ENCODE measurements at places on chromosomes 6 and 20.

GRCh38 chr20:43893930-43894329 is 20.7 kb upstream of the TOX2 start:
- ATAC-seq: no peak

- no peak for ATAC-seq
These were observed 69.6 kb upstream of the VSTM2L start for GRCh38 chr20:37833221-37833896.

DNA sequence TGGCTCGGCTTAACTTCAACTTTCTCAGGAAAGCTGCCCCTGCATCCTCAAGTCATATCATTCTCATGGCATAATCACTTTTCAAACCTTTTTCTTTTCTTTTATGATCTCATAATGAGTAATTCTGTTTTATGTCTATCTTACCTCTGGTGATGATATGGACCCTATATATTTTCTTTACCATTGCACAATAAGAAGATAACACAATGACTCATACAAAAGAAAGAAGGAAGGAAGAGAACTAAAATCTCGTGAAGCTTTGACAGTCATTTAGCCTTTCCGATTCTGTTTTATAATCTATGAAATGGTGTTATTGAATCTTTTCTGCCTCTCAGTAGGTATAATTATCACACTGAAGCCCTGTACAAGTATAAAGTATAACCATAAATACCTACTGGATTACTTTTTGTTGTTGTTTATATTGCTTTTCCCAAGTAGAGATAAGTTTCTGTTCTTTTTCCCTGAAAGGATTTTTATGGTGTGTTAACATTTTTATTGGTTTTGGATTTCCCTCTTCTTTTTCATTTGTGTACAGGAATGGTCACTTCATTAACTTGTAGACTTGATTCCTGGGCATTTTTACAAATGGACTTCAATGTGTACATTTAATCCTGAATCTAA is 300.9 kb downstream of the LAMA2 start:
- no peak for ATAC-seq

DNA sequence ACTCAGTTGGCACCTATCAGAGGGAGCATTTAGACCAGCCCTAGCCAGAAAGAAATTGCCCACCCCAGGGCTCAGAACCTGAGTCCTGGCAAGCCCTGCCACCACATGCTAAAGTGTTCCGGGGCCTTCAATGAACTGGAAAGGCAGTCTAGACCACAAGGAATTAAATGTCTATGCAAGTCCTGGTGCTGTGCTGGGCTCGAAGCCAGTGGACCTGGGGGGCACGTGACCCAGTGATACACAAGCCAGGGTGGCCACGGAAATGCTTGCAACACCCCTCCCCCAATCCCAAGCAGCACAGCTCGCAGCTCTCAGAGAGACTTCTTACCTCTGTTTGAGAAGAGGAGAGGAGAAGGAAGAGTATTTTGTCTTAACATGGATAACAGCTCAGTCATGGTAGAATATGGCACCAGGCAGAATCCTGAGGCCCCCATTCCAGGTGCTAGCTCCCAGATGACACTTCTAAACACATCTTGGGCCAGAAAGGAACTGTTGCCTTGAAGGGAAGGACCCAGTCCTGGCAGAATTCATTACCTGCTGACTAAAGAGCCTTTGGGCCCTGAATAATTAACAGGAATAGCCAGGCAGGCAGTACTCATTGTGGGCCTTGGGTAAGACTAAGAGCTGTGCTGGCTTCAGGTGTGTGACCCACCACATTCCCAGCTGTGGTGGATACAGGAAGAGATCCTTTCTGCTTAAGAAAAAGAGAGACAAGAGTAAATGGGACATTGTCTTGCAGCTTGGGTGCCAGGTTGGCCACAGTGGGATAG is 111.3 kb downstream of the BTBD9 start:
- ATAC-seq: no peak

DNA sequence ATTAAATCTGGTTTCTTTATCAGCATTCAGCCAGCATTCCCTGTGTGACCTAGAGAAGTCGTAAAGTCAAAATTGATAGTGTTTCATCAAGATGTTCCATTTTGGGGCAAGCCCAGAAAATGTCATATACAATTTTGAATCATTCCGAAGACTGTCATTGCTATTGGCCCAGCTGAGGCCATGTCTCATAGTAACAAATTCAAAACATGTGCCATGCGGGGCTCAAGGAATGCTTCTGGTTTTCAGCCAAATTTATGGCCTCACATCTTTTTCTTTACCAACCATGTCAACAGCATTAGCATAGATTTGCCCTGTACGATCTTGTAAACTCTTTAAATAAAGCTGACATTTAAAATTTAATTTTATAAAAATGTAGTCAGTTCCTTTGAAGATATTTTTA is 314.7 kb downstream of the PAX1 start:
- ATAC-seq: no peak

DNA sequence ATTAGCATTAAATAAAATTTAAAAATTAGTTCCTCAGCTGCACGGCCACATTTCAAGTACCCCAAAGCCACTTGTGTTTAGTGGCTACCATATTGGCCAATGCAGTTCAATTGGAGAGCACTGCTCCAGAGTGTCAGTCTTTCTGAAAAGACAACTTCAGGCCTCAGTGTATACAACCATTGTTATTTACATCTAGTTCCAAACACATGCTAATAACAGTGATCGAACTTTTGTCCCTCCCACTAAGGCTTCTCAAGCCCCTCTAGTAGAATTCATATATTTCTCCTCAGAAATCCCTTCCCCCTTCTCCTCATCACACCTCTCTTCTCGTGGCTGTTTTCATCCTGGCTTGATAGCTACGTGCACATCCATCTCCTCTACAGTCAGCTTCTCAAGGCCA is 32.9 kb downstream of the HIVEP2 start:
- no peak for ATAC-seq

- ATAC-seq: peak; percentile 27
These were observed 190.2 kb downstream of the BACH2 start for GRCh38 chr6:90106449-90106848.

DNA sequence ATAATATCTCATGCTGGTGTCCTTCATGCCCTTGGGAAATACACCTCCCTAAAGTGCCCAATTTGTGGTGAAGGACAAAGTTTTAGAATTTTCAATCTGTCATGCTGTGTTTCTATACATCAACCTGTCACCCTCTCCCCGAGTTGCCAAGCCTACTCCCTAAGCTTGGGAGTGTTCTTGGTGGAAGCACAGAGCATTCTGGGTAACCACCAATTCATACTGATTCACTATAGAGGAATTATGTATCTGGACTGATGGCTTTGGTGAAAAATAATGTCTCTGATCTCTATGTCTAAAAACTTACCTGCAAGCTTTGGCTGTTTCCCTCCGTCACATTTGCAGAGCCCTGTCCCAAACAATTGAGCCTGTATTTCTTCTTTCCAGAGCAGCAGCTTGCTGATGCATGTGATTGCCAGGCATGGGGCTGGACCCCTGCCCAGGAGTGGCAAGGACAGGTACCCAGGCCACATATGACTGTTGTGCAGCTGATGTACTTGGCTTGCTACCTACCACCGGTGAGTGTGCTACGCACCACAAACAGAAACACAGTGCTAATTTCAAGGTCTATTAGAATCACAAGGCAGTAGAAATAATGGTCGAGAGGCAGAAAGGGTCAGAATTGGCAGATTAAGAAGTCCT is 202.8 kb upstream of the CITED2 start:
- ATAC-seq: no peak

Data from activated T-helper 17 cell treated with anti-CD3 and anti-CD28 coated beads, Interleukin-2, amount 50 U/mL, for 72 hours (primary cell).